ENCODE measurements at places on chromosomes 1 and 21.
A peak's percentile ranks its signal among the peaks of the same experiment; 100 is the strongest.

- no peak for DNase-seq
Measured at GRCh38 chr1:96583903-96584302, 137.7 kb upstream of the PTBP2 start.

- DNase-seq: no peak
Measured at GRCh38 chr1:199909137-199909536, 118.4 kb upstream of the NR5A2 start.

DNA sequence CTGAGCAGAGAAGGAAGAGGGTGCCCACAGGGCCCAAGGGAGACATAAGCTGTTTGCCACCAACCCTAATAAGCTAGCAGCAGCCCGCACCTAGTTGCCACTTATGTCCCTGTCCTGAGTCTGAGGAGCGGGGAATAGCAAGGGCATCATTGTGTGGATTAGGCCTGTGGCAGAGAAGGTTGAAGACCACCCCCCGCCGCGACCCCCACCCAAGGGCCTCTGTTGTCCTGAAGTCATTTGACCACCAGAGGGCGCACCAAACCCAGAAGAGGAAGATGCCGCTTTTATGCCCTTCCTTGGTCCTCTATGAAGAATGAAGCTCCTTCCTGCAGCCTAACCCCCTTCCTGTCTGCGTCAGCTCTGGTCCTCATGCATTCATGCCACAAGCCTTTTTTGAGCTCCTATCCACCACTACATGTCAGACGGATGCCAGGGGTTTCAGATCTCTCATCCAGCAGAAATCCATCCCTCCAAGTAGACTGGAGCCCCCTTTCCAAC is 16.6 kb downstream of the RHBG start:
- peak; percentile 54 for DNase-seq

- no peak for DNase-seq
Measured at GRCh38 chr1:97136996-97137395, 415.4 kb downstream of the PTBP2 start.

- DNase-seq: no peak
Measured at GRCh38 chr1:157226739-157227138, 88.5 kb upstream of the ETV3 start.

GRCh38 chr21:41671859-41672542 is 94.9 kb downstream of the RIPK4 start:
- no peak for DNase-seq

- no peak for DNase-seq
Measured at GRCh38 chr1:70685300-70686286, 274.5 kb downstream of the CTH start.
